Stimulated activated CD4-positive, alpha-beta T cell treated with anti-CD3 and anti-CD28 coated beads, Interleukin-2, amount 100 ng/mL, for 24 hours (primary cell): ENCODE measurements at places on chromosomes 12 and 14.

DNA sequence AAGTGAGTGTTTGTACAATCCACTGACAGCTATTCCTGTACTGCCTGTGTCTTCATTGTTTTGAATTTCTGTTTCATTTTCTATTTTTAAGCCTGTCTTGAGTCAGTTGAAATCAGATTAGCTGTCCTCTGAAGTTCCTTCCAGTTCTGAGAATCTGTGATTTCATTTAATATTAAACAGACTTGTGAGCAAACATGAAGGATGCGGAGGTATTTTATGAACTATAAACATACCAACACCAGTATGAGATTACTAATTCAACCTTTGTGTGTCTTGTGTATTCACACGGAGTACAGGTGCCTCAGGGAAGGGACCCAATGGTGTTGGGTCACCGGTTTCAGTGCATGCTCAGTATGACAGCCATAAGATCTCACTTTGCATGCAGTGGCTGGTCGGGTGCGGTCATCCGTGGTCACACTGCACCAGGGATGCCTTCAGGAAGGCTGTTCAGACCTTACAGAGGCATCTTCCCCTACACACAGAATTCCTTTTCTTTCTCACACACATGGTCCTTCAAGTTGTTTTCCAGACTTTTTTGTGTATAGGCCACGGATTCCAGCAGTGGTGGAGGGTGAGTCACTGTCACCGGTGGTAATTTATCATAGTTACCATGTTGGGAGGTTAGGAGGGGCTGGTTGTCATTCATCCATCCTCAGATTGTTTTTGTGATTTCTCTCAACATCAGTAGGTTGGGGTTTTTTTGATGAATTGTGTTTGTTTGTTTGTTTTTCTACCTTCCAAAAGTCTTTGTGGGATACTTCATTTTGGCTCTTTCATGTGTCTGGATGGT, 103.0 kb upstream of the SFSWAP start:
- DNase-seq: no peak

DNA sequence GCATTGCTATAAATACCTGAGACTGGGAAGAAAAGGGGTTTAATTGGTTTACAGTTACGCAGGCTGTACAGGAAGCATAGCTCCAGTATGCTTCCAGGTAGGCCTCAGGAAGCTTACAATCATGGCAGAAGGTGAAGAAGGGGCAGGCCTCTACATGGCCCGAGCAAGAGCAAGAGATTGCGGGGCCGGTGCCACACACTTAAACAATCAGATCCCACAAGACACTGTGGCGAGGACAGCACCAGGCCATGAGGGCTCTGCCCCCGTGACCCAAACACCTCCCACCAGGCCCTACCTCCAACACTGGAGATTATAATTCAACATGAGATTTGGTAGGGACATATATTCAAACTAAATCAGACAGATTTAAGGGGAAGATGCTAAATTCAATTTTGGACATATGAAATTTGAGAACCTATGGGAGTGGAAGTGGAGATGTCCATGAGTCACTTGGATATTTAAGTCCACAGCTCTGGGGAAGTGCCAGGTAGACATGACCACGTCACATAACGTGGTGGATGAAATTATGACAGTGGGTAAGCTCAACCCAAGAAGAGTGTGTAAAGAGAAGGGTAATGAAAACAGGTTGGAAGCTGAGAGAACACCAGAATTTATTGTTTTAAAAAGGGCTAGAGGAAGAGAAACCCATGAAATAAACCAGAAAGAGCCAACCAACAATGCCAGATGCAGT, 1.5 kb upstream of the LTA4H start:
- DNase-seq: no peak

- no peak for DNase-seq
Measured at GRCh38 chr14:100063314-100063941, 1.8 kb upstream of the EVL start.

DNA sequence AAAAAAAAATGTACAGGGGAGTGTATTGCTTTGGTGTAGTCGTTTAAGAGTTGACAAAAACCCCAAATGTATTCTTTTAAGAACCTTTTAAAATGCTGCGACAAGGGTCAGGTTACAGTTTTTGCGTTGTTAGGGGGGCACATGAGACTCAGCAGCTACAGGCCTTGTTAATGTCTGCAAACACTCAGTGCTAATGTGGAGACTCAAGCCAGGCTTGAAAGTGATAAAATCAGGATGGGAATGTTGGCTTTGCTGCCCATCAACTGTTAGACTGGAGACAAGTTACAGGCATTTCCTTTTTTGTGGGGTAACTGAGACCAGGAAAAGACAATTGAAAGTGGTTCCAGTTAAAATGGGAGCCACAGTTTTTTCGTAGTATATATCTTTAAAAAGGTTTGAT, 84.8 kb downstream of the PRKCH start:
- DNase-seq: no peak

DNA sequence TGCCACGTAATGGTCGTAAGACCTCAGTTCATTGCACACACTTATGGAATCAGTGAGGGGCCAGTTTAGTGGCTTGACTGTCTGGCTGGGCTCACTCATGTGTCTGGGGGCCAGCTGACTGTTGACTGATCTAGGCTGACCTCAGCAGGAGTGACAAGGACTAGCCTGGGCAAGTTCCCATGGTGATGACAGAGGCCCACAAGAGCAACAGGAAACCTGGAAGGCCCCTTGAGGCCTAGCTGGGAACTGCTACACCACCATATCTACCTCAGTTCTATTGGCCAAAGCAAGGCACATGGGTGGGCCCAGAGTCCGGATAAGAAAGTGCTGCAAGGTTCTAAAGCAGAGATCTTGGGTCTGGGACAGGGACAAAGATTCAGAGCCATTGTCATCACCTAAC, 21.3 kb upstream of the RFLNA start:
- DNase-seq: no peak

GRCh38 chr14:65170768-65171507, 68.6 kb upstream of the MAX start:
- peak; percentile 53 for DNase-seq

- no peak for DNase-seq
Measured at GRCh38 chr14:100561005-100561404, 26.2 kb downstream of the BEGAIN start.

DNA sequence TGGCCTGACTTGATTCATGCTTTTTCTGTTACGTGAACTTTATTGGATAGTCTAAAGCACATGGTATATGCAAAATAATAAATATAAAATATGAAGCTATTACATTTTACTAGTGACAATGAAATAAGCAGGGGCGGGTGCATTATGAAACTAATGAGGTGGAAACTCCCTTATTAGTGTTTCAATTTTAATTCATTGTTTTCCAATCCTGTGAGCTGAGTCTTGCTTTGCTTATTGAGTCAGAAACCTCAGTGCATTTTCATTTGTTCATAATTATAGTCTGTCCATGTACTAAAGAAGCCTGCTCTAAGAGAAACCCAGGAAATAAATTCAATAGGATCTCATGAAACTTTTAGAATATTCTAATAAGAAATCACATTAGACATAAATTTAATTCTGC, 78.5 kb downstream of the CNTN1 start:
- DNase-seq: no peak

GRCh38 chr12:54998958-54999510, 14.5 kb upstream of the TESPA1 start:
- DNase-seq: no peak

- no peak for DNase-seq
Measured at GRCh38 chr14:104582662-104583061, 3.1 kb downstream of the C14orf180 start.

DNA sequence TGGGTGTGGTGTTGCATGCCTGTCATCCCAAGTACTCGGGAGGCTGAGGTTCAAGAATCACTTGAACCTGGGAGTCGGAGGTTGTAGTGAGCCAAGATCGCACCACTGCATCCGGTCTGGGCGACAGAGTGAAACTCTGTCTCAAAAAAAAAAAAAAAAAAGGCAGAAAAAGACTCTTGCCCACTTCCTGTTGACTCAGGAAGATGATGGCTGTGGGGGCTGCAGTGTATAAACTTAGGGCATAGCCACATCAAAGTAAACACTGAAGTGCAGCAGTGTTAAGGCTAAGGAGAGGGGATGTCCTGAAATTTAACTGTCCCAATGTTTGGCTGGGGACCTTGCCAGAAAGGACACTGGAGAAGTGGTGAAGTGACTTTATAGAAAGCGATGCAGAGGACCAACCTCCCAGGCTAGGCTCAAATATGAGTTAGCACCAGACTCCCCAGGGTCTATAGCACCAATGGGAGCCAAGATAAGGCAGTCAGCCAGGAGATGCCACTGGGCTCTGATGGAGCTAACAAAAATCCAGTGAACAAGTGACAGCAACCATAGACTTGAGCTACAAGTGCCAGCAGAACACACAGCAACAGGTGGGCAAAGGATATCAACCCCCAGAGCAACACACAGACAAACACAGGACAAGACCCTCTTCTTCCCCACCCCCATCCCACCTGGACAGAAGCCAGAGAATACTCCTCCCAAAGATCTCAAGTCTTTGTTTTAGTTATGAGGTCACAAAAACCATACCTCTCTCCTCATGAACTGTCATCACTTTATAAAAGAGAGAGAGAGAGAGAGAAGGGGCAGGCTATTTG, 28.0 kb downstream of the NELL2 start:
- peak; percentile 62 for DNase-seq

DNA sequence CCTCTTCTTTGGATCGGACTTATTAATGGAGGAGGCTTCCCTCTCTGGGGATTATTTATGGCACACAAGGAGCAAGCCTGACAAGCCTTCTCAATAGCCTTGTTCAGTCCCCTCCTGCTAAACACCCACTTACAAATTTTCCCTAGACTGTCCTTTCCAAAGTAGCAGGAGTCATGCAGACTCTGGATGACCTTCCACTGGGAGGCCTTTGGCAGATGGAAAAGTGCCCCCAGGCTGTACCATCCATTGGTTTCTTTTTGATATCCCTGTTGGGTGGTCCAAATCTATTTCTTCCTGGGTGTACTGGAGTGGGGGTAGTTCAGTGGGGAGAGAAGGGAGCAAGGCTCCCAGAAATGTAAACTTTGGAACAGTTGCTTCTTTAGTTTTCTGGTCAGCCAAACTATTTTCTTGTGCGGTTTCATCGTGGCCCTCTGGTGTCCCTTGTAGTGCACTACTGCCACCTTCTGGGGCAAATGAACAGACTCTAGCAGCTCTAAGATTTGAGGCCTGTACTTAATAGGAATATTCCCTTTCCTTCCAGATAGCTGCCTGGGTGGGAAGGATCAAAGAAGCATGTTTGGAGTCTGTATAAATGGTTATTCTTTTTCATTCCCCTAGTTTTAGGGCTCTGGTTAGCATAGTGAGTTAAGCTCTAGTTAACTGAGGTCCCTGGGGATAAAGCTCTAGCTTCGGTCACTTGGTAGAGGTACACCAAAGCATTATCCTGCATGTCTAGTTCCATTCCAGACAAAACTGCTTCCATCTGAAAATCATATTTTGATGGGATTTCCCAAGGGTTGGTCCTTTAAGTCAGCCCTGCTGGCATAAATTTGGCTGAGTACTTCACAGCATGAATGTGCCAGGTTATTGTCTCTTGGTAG, 409.5 kb downstream of the SLC6A15 start:
- peak; percentile 4 for DNase-seq

DNA sequence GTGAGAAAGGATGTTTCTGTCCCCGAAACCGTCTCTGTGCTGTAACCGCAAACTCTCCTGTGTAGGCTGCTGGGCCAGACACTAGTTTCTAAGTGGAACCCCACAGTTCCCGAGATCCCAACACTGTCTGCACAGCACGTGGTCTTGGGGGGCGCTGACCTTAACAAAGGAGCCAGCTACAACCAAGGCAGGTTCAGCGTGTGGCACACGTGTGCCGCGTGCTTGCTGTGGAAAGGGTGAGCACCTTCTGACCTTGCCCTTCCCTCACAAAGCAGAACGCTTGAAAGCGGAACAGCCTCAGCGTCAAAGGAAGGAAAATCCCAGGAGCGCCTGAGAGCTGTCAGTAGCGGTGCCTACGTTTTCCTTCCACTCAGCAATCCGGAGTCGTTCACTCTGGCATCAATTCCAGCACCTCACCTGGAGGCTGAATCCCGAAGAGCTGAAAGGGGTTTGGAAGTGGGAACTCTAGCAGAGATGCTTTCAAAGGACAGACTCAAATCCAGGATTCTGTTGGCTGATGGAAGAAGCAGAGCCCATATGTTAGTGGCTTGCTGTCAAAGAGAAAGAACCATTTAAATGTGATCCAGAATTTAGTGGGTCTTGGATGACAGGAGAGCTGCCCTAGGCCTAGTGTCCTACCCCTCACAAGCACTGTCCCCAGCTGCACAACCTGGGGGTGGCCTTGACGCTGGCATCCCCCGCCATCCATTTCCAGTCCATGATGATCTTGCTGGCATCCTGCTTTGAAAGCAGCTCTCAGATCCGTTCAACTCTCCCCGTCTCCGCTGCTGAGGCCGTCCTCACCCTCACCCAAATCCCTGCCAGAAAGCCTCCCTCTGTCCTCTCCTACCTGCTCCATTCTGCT, 27.1 kb downstream of the CCDC92 start:
- no peak for DNase-seq

DNA sequence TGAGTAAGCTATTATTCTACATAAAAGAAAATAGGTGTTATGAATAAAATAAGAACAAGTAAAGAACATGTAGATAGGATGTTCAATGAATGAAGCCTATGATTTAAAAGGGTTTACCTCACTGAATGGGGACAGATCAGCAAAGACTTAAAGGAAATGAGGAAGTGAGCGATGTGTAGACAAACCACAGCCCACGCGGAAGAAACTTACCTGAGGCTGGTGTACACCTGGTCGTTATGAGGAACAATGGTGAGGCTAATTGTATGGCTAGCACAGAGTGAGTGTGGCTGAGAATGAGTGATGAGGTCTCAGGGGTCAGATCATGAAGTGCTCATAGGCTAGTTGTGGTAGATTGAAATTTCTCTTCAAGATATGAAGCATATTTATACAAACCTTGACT, 221.7 kb downstream of the ALG10B start:
- no peak for DNase-seq

DNA sequence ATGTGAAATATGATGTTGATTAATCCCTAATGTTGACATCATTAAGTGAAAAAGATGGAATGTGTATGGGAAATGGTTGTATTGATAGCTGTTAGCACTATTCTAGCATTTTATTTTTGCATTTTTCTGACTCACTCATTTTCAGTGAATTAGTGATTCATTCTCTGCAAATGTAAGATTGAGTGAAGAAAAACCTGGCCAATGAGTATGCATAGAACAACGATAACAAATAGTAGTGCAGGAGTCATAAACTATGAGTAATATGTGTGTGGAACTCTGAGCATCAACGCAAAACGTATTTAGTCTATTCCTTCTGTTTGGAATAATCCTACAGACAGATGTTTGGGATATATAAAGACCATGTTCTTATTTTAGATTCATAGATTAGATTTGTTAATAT, 76.3 kb upstream of the RTL1 start:
- no peak for DNase-seq

DNA sequence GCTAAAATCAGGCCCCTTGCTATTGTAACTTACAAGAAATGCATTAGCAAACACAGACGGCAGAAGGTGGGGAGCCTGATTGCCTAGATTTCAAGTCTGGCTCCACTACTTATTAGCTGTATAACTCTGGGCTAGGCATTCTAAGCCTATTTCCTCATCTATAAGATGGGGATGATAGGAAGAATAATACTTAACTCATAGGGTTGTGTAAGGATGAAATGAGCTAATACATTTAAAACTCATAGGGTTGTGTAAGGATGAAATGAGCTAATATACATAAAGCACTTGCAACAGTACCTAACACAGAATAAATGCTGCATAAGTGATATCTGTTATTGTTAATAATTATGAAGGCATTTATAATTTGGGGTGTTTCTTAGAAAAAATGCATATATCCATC, 60.1 kb upstream of the DIO2 start:
- DNase-seq: no peak

- DNase-seq: no peak
Measured at GRCh38 chr14:102221026-102221425, 81.3 kb downstream of the WDR20 start.

- no peak for DNase-seq
Measured at GRCh38 chr12:68910128-68910527, 22.8 kb downstream of the CPM start.

GRCh38 chr12:53995002-53995377, 5.0 kb upstream of the HOXC9 start:
- no peak for DNase-seq
